ENCODE measurements at places on chromosomes 3 and 15. TPM values are rescaled to one million over a fixed set of nuclear protein-coding genes. Genes with fewer than 3 reads are reported as not detected.

ZBTB11 gene
- polyA plus RNA-seq, result 23.9 TPM

SMCO1 gene
- not detected for polyA plus RNA-seq

CFAP91 gene
- polyA plus RNA-seq, result 21.0 TPM

DNA sequence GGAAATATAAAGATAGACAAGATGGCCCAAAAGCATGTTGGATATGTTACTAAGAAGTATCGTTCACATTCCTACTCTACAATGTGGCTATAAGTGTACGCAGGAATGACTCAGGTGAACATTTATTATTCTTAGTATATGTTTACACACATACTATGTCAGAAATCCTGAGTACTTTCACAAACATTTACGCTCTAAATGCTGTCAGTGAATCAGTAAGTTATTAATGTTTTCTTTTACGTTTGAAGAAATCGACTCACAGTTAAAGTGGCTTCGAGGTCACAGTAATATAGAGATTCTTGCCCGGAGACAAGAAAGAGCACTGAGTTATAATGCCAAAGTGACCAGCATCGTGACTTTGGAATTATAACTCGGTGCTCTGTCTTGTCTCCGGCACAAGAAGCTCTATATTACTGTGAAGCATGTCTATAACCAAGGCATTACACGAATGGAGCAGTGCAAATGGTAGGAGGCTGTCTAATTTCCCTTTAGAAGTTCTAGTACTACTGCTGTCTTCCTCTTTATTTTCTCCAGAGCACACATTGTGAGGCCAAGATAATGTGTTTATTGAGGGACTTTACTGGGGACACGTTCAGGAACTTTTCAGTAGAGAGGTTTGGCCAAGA is 61.8 kb upstream of the P3H2 start:
- DNase-seq, result no peak

ITPR1 gene
- polyA plus RNA-seq, result 48.6 TPM

DNA sequence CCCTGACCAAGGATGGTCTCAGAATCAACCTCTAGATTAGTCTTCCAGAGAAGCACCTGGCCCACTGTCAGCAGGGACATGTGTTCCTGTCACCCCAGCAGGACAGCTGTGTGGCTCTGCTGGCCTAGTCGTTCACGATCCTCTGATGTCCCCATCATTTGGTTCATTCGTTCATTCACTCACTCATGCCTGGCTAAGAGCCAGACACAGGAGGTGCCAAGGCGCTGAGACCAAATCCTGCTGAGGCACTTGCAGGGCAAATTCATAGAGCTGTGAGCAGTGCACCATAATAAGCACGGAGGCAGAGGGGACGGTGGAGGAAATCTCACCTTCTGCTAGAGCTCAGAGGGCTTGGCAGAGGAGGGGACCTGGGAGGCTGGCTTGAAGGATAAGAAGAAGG is 49.9 kb upstream of the FGD5 start:
- no peak for DNase-seq

- no peak for DNase-seq
These were observed 927 bp downstream of the SMAD6 start for GRCh38 chr15:66702787-66703539.

Measured in renal pelvis (tissue), 12 donors.